ENCODE measurements at places on chromosomes 2 and 18.

- no peak for DNase-seq
Observed at GRCh38 chr2:136225950-136226835, 108.2 kb upstream of the CXCR4 start.

- DNase-seq: no peak
Observed at GRCh38 chr2:98676742-98677141, 54.2 kb downstream of the MGAT4A start.

DNA sequence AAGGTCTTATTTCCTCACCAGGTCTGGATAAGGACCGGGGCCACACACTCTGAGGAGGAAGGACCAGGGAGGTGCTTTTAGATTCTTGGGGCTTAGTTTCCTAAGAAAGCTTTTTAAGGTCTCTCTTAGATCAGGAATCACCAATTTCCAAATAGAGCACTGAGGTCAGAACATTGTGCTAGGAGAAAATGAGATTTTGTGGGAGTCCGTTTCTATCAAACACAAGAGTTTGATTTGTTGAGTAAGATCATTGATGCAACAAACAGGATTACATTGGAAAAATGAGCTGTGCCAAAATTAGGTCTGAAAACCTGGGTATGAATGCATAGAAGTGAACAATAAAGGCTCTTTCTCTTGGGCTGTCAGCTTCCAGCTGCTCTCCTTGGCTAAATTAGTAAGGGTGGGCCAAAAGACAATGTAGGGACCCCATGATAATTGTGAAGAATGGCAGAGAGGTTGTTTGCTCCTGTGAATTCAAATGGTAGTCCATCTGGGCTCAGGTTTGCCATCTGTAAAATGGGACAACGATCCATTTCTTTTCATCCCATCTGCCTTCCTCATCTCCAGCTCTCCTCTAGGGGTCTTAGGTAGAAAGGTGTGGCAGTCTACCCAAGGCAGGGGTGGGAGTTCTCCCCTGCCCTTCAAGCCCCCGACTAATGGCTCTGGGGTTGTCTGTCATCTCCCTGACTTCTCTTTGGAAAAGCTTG, 20.0 kb downstream of the IGFBP2 start:
- DNase-seq: no peak

DNA sequence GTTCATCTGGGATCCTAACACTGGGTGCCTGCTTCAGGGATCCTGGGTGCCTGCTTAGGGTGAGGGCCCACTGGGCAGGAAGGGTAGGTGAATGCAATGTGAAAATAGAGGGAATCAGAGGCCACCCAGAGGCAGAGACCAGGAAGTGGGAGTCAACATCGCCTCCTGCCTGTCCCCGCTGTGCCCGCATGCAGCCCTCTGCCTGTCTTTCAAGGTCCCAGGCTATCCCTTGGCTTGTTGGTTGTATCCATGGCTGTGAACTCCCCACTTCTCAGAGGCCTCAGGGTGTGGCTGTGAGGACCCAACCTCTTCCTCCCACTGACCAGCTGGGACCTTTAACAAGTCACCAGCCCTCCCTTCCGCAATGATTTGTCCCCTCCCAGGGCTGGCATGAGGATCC, 26.5 kb downstream of the PSD4 start:
- DNase-seq: no peak
